ENCODE measurements at places on chromosomes 4 and X.

GRCh38 chrX:101290957-101291603 lies at the start of gene TAF7L:
Gene TAF7L, minus strand, starts transcription at chrX:101291334. Its CDS starts 3,791 bp downstream, at chrX:101287543.
- no peak for DNase-seq

DNA sequence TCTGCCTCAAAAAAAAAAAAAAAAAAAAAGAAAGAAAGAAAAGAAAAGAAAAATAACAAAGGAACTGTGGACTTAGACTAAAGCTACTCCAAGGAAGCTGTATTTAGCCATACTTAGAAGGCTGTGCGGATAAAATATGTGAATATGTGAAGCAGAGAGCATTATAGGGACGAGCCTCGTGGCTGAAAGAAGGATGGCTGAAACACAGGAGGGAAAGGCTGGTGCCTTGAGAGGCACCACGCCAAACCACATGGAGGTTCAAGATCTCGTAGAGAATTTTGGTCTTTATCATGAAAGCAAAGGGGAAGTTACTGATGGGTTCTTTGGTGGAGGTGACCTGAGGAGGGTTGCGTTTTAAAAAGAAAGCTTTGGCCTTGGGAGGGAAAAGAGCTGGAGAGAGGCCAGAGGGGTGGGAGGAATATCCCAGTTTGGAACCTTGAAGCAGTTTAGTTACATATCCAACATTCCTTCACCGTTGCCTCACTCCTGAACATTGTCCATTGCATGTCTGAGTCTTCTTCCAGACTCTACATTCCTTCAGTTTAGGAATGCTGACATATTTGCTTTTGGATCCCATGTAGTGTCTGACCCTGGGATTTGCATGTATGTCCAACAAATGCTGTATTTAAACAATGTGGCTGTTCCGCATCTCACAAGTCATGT lies 82.5 kb downstream of the CPE start:
- no peak for DNase-seq

GRCh38 chrX:33968611-33969010 lies 163.5 kb downstream of the FAM47A start:
- no peak for DNase-seq

- no peak for DNase-seq
Observed at GRCh38 chr4:185892165-185892564, 80.2 kb upstream of the SORBS2 start.

GRCh38 chr4:73735231-73735630 lies 5.1 kb upstream of the CXCL8 start:
- DNase-seq: no peak

- no peak for DNase-seq
Observed at GRCh38 chr4:60805500-60806313, 394.4 kb upstream of the ADGRL3 start.

DNA sequence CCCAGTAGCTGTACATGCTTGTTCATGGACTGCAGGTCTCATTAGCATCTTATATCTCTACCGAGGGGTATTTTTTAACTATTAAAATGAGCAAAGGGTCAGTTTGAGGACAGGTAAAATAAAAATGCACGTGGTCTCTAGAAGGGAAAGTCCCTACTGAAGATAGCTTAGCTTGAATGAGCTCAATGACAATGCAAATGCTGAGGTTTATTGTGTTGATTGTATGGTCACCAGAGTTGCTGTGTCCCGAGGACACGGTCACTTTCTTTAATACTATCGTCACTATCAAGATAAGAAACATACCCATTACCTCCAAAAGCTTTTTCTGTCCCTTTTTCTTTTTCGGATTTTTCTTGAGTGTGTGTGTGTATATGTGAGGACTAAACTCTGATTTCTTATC lies 250.5 kb upstream of the PRKX start:
- DNase-seq: no peak

- no peak for DNase-seq
Observed at GRCh38 chr4:138090918-138091676, 151.1 kb downstream of the SLC7A11 start.

- no peak for DNase-seq
Observed at GRCh38 chrX:11445540-11445939, 152.3 kb downstream of the AMELX start.

DNA sequence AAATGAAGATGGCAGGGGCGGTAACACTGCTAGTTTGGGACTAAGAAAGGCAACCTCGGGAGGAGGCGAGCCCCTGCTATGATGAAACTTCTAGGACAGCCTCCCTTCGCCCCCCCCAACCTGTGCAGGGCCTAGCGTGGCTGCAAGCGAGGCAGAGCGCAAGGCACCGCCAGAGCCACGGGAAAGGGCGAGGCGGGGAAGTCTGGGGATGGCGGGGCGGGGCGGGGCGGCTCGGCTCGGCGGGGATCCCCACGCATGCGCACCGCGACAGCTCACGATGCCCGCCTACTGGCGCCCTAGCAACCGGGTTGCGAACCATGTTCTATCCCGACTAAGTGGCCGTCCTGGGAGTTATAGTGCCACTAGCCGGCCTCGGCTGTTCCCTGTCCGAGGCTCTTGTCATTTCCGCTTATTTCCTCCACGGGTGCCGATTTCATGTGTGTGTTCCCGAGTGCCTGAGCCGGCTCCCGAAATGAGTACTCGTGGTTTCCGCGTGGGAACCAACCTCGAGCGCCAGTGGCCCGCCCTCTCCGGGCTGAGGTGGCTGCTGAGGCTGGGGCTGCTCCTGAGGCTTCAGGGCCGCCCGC lies 28.7 kb upstream of the RBMX start:
- DNase-seq: peak; percentile 66

DNA sequence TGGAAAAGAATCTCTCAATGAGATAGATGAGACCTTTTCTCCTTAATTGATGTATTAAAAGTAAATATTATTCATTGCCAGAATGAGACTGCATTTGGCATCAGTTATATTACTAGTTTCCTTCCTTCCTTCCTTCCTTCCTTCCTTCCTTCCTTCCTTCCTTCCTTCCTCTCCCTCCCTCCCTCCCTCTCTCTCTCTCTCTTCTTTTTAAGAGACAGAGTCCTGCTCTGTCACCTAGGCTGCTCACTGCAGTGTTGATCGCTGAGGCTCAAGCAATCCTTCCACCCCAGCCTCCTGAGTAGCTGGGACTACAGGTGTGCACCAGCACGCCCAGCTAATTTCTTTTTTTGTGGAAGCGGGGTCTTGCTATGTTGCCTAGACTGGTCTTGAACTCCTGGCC lies 50.4 kb upstream of the ARX start:
- no peak for DNase-seq

GRCh38 chr4:182808673-182809416 lies 108.3 kb downstream of the DCTD start:
- no peak for DNase-seq

GRCh38 chr4:112674376-112674775 lies 37.4 kb downstream of the LARP7 start:
- DNase-seq: no peak

DNA sequence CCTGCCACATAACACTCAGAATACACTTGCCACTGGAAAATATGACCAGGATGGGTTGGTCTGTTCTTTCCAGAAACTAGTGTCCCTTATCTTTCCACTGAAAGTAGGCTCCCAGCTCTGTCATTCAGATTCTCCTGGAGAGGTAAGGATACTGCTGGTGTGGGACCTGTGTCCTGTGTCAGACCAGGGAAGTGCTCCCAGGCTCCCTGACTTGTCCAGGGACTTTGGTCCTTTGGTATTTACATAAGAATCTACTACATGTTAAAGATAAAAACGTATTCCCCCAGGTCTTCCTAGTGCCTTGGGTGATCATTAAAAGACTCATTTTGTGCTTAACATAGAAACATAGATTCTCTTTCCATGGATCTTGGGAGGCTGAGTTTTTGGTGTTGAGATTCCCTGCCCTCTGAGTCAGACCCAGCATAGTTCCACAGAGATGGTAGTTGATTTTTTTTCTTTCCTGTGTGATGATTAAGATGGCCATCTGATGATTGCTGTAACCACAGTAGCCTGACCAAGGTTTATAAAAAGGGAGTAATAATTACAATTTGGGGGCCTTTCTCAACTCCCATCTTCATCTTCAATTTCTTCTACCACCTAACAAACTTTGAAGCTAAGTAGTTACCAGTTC lies 159.8 kb upstream of the JADE1 start:
- DNase-seq: no peak

- no peak for DNase-seq
Observed at GRCh38 chr4:142547974-142548373, 298.1 kb downstream of the INPP4B start.

DNA sequence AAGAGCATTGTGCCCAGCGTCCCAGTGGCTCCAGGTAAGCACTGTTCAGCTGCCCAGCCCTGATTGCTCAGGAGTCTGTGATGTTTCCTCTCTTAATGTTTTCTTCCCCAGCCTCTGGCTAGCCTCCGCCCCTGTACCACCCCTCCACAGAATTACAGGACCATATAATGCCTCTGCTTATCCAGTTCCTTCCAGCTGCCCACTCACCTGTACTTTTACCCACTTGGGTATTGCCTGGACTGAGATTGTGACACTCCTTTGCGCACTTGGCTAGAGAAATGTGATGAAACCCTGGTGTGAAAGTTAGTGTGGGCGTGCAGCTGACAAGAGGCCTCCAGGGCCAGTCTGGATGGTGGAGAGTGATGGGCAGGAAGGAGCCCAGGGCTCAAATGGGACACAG lies at the start of gene AWAT2:
TSS of gene AWAT2 (minus strand) at position 14 of the 400 bp plus-strand sequence. CDS start at position 8, 6 bp downstream.
- DNase-seq: peak; percentile 46

DNA sequence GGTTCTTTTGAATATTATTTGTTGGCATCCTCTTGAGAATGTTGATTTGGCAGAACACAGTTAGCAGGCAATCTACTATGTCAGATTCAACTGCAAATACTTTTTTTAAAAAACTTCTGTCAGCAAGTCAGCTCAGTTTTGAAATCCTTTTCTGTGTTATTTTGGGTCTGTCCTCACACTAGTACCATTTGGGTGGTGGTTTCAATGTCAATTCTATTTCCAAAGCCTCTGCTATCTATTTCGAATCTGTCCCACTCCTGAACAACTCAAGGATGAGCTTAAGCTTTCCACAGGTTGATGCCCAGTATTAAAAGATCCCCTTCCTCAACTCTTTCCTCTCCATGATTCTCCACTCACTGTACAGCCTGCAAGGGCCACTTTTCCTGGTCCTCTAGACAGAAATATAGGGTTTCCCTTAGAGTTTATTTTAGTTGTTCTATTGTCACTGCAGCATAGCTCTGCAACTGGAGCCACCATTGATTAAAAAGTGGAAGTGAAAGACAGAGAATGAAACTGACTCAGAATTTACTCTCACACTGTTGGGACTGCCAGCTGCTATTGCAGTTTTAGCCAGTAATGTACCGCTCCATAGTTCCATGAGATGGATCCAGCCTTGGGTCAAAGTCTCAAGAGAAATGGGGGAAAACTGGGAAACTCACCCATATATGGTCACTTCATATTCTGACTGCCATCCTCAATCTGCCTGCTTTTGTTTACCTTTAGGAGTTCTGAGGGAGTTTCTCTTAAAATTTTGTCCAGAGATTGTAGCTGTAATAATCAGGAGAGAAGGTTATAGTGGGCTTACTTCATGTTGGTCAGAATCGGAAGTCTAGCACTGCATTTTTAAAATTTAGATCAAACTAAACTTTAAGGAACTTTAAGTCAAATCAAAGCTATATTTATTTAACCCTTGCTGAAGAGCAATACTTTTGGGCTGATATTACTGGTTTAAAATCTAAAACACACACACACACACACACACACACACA lies 14.6 kb downstream of the HDX start:
- no peak for DNase-seq

DNA sequence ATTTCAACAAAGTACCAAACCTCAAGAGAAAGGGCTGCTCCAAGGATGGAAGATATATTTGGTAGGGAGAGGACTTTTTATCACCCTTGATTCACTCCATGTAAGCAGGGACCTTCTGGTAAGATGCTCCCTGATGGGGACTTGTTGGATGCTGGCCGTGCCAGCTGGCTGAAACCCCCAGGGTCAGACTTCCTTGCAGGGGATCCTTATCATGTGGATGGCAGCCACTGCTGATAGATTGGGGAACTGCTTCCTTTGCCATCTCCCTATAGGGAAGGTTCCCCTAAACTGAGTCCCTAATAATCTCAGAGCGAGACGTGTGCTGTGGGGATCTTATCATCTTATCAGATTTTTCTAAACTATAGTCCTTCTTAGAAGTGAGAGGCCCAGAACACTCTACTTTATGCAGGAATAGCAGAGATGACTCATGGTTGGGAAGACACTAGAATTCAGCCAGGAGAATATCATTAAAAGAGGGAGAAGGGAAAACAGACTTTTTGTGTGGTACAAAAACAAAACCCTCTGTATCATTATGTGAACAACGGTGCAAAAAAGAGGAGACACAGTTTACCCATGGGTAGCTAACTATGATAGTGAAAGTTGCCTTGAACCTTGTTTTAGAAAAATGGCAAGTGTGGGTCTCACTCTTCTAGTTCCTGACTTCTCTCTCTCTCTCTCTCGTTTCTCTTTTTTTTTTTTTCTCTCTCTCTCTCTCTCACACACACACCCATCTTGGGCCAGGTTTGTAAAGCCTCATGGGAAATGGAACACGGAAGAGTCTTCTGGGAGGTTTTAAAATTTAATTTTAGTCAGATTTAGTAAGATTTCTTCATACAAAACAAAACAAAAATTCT lies 16.1 kb downstream of the RHOH start:
- no peak for DNase-seq

DNA sequence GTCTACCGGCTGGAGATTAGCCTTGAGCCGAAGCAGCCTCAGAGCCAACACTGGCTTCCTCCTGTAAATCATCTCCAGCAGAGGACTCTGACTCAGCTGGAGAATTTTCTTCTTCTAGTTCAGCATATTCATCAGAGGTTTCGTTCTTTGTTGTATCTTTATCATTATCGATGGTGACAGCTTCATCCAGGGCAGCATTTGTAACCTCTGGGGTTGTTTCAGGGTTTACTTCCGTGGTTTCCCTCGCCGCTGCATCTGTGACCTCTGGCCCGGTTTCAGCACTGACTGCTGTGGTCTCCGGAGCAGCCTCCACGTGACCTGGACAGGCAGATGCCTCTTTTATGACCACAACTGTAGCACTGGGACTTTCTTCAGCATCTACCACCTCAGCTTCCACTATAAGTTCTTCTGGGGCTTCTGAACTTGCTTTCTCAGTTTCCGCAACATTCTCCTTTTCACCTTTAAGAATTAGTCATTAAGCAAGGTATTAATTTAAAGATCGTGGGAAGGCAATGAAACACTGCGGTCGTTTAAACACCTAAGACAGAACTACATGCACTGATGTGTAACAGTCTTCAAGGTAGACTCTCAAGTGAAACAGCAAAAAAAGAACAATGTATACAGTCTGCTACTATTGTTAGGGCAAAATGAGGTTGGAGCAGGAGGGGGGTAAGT lies 13.3 kb downstream of the MGARP start:
- DNase-seq: peak; percentile 91

All from lower leg skin (tissue), 4 donors.